ENCODE measurements at places on chromosomes 2 and 18.

- DNase-seq = no peak
Measured at GRCh38 chr2:152425765-152426727, 91.1 kb downstream of the FMNL2 start.

GRCh38 chr2:33605056-33605455 is 6.0 kb upstream of the FAM98A start:
- DNase-seq = no peak

GRCh38 chr2:107064750-107065149 is 178.8 kb upstream of the ST6GAL2 start:
- no peak for DNase-seq

- DNase-seq = no peak
Measured at GRCh38 chr2:26940001-26940400, 30.4 kb upstream of the MAPRE3 start.

GRCh38 chr2:184859187-184859586 is 260.9 kb downstream of the ZNF804A start:
- no peak for DNase-seq

DNA sequence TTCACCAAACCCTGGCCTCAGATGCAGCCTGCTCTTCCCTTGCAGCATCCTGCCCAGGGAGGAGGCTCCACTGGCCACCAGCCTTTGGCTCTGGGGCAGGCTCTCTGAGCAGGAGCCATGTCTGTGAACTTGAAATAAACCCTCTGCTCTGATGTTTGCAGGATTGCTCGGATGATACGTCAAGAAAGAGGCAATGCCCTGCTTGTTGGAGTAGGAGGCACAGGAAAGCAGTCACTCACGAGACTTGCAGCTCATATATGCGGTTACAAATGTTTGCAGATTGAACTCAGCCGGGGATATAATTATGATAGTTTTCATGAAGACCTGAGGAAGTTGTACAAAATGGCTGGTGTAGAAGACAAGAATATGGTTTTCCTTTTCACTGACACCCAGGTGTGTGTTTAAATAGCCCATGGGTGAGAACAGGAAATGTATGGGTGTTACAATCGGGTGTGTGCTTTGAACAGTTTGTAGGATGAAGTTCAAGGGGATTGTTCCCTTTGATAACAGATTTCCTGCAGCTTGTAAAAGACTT is 177.9 kb downstream of the DNAH6 start:
- DNase-seq = no peak

GRCh38 chr2:127097471-127097765 is 9.5 kb downstream of the BIN1 start:
- DNase-seq = no peak

- no peak for DNase-seq
Measured at GRCh38 chr2:36489281-36489680, 108.7 kb downstream of the FEZ2 start.

DNA sequence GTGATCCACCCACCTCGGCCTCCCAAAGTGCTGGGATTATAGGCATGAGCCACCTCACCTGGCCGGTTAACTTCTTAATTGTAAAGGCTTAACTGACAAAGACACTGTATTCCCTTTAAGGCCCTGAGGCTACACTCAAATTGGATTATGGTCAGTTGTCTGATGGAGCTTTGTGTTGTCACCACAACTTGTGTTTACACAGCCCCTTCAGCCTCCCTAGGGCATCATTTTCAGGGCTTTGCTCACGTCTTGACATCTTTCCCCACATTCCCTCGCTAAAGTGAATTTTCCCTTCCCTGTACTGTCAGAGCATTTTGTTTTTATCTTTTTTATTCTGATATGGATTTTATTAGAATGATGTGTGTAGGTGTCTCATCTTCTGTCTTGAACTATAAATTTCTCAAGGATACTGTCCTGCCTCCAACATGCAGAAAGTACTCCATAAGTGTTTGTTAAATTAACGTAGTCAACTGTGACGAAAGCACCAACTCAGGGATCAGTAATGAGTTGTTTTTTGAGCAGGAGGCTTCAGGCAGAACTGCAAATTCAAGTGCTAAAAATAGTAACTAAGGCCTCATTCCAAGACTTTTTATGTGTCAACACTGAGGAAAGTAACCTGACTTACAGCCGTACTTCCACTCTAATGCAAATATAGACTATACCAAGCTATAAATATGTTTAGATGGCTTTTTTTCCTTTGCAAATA is 77.1 kb upstream of the NARS1 start:
- DNase-seq = no peak

GRCh38 chr2:43174368-43174916 is 52.0 kb downstream of the ZFP36L2 start:
- DNase-seq = peak; percentile 35

- no peak for DNase-seq
Measured at GRCh38 chr2:234247453-234248180, 197.1 kb downstream of the SPP2 start.

- DNase-seq = no peak
Measured at GRCh38 chr2:232795920-232796319, 19.6 kb upstream of the KCNJ13 start.

DNA sequence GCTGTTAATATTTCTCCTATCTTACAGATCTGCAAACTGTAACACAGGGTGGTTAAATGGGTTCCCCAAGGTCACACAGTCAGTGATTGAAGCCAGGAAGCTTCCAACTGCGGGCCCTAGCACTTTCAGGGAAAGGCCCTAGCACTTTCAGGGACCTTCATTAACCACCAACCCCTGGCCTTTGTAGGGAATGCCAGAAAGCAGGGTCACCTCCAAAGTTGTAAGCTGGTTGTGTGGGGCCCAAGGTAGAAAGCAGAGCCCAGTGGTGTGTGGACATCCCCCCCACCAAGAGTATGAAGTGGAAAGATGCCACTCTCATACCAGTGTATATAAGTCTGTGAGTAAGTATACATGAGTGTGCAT is 4.4 kb downstream of the DLX2 start:
- no peak for DNase-seq

DNA sequence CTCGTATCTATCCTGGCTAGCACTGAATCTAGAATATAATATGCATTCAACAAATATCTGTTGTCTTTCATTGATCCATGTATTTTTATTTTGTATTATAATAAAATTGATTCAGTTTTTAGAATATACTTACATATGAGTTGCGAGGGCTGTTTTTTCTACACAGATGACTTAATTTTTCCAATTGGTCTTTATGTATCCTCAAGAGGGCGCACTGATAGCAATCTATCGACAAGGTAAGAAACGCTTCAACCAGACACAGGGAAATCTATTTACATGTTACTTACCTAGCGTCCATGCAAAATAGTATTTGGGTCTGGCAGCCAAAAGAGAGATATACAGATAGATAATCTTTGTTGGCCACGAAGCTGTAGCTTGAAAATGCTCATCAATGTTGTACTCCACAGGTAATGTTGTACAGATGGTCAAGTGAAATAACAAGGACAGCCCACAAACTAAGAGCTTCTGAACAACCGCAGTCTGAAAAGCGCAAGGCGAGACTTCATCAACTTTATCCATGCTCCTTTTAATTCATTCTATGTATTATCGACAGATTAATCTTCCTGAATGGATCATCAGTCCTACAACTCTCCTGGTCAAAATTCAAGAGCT is 35.5 kb upstream of the KIDINS220 start:
- DNase-seq = no peak

- DNase-seq = no peak
Measured at GRCh38 chr2:42223855-42224268, 54.7 kb downstream of the EML4 start.

DNA sequence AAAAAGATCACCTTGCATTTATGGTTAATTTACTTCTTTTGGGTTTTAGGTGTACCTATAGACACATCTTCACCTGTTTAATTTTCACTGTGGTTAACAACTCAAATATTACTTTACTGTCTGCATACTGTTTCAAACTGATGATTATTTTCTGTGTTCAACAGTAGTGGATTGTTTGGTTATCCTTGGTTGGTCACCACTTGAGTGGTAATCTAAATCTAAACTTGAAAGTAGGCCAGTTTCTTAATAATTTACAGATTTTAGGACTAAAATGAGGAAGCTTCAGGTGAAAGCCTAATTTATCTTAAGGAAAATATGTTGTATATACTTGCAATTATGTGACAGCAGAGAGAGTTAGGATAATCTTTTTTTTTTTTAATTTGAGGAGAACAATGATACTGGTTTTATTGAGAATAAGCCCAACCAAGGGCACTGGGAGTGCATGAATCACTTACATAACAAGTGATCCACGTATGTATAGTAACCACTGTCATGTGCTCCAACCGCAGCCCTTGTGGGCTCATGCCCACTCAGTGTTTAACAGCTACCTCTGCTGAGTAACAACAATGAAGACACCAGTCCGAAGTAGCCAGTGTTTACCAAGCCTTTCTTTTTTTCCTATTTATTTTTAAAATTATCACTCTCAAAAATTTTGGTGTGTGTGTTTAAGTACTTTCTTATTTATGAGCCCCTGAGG is 31.0 kb upstream of the WDSUB1 start:
- no peak for DNase-seq

GRCh38 chr18:46772357-46772756 is 15.5 kb upstream of the ST8SIA5 start:
- no peak for DNase-seq

- DNase-seq = no peak
Measured at GRCh38 chr2:180572346-180572745, 408.1 kb upstream of the UBE2E3 start.

DNA sequence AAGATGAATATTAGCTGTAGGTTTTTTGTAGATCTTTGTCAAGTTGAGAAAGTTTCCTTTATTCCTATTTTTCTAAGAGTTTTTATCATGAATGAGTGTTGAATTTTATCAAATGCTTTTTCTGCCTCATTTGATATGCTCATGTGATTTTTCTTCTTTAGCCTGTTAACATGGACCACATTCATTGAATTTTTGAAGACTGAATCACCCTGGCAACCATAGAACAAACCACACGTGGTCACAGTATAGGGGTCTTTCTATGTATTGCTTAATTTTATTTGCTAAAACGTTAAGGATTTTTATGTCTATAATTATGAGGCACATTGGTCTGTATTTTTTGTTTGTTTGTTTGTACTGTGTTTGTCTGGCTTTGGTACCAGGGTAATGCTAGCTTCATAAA is 201.7 kb upstream of the CWC22 start:
- no peak for DNase-seq

GRCh38 chr2:190469771-190470170 is 61.6 kb downstream of the MFSD6 start:
- DNase-seq = no peak

GRCh38 chr18:76892832-76893231 is 70.5 kb downstream of the ZNF236 start:
- no peak for DNase-seq

DNA sequence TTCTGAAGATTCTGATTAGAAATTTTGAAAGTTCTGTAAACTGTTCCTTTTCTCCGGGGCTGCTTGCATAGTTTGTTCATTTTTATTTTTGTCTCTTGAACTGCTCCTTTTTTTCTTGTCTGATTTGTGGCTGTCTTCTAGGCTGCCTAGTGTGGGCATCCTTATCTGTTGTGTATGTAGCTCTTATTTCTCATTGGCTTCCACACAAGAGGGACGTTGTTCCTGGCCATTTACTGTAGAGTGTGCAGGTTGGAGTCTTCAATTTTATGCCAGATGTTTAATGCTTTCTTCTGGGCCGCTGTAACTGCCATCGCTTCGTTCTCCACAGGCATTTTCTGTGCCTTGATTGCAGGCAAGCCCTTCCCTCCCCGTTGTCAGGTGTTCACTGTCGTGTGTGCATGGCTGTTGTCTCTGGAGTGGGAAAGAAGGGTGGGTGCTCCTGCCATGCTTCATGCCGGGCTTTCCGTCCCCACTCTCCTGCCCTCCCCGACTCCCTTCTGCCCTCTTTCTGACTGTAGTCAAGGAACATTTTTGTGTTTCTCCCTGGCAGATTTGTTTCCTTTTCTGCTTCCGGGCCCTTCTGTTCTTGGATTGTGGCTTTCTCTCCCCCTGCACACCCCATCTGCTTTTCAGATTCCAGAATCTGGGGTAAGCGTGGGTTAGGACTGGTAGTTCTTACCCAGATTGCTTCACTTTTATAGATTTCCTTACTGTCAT is 15.5 kb downstream of the CEP192 start:
- no peak for DNase-seq

DNA sequence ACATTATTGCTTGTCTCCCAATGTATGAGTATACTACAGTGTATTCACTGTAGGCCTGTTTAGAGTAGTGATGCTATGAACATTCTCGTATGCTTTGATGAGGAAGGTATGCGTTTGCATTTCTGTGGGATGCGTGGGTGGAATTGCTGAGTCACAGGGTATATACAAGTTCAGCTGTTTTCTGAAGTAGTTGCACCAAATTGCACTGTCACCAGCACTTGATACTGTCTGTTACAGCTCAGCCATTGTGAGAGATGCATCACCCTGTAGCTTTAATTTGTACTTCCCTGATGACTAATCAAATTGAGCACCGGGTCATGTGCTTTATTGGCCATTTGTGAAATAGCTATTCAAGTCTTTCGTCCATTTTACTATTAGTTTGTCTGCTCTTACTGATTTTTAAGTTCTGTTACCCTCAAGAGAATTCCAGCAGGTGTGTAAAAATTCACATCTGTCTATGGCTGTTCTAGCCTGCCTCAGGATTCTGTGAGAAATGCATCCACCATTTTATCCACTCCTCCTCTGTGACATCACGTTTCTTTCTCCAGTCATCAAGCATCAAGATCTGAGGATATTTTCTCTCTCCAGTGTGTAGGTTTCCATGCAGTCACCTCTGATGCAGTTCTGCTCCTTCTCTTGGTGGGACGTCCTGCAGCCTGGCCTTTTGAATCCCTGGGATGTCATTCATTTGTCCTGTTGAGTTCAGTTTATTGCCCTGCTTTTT is 72.5 kb downstream of the DGKD start:
- DNase-seq = no peak

DNA sequence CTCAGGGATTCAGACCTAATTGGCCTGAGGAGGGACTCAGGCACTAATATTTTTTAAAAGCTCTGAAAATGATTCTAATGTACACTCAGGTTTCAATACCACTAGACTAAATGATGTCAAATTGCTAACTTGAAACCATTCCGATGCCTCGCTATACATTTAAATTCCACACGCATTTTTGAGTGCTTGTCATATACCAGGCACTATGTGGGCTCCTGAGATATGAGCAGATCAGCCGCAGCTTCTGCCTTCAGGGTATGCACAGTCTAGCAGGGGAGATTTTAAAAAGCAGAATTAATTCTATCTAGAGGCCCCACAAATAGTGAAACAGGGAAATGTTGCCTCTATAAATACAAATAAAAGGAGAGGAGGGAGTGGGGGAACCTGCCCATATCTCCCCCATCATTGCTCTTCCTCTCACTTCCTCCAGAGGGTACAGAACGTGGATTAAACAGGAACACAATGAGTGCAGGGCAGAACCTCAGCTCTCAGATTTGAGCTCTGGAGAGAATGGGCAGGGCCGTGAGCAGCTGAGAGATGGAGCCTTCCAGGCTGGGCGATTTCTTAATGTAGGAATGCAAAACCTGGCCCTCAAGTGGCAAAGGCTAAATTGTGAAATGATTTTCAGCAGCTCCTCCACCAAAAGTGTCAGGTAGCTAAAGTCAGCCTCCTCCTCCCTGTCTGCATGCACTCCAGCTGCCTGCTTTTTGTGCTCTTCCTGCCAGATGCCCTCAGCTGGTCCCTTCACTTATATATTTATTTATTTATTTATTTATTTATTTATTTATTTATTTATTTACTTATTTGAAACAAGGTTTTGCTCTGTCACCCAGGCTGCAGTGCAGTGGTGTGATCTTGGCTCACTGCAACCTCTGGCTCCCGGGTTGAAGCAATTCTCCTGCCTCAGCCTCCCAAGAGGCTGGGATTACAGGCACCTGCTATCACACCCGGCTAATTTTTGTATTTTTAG is 24.6 kb upstream of the LBH start:
- DNase-seq = no peak

GRCh38 chr2:169363560-169364150 is 1.3 kb upstream of the LRP2 start:
- no peak for DNase-seq

- no peak for DNase-seq
Measured at GRCh38 chr2:214604861-214605260, 194.0 kb downstream of the VWC2L start.
